ENCODE measurements at places on chromosomes 2 and 18.

GRCh38 chr2:241469746-241470145 is 38.6 kb downstream of the STK25 start:
- DNase-seq = no peak

- DNase-seq = no peak
Measured at GRCh38 chr18:13376298-13376840, 157.8 kb downstream of the LDLRAD4 start.

DNA sequence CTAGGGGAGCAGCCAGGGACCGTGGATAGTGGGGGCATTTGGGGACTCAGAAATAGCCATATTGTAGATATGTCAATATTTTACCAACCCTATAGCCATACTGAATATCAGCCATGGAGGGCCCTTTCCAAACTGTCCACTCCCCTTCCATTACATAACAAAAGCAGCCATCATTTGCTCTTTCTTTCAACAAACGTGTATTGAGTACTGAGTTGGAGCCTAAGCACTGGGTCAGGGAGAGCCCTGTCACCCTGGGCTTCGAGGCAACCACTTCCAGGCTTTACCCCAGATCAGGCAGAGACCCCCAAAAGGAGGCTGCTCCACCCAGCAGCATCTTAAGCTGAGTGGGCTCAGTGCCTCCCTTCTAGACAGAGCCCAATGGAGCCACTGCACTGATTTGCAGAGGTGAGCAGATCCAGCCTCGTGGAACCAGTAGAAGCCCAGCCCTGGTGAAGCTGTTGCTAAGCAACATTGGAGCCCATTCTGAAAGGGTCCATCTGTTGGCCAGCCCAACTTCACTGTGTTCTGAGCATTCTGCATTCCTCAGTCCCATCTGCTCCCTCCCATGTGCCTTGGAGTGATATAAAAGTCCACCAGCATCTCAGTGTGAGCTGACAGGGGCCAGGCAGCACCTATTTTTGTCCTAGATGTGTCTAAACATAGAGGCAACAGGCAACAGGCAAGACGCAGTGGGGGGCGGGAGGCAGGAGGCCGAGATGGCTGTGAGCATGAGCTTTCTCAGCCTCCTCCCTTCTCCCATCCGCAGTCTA is 112.1 kb downstream of the PLB1 start:
- no peak for DNase-seq

DNA sequence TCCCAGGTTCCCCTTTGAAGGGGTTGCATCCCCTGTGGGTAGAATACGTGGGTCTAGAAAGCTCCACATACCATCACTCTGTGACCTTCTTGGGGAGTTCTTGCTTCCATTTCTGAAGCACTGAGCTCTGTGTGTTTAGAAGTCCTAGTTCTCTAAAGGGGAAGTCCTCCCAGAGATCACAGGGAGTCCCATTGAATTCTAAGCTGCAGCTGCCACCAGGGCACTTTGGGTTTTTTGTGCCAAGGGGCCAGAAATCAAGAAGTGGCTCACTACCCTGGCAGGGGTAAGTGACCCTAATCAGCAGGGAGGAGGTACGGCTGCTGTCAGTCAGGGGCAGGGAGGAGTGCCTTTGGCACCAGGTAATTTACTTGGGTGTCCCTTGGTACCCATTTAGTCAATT is 70.9 kb downstream of the EHD3 start:
- no peak for DNase-seq

DNA sequence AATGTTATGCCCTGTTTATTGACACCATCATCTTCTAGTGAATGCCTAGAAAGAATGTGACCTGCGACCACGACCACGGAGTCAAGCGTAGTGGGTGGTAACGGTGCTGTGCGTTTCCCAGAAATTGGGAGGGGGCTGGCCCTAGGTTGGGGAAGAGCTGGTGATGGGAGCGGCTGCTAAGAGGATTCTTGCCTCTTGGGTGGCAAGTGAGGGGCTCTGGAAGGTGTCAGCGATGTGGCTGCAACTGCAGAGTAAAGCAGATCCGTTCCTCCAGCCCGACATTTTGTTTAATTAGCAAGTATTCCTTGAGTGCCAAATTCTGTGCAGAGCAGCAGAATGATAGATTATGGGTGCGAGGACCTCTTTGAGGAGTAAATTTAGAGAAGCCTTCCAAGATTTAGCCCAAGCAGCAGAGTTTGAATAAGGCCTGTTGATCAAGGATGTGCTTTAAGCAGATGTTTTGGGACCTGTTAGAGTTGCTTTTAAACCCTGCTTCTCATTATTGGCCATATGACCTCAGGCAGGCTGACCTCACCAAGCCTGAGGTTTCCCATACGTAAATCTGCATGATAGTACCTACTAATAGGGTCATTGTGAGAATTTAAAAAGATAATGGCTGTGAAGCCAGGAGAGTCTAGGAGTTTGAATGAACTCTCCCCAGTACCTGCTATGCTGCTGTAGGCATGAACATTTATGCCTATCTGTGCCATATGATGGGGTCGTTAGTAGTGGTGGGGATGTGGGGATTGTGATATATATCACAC is 287.7 kb downstream of the PTGR3 start:
- no peak for DNase-seq

- DNase-seq = peak; percentile 88
Measured at GRCh38 chr2:96536445-96537065, at the start of gene ARID5A. Gene ARID5A (plus strand): TSS chr2:96536752. CDS start chr2:96536827, 75 bp downstream.

DNA sequence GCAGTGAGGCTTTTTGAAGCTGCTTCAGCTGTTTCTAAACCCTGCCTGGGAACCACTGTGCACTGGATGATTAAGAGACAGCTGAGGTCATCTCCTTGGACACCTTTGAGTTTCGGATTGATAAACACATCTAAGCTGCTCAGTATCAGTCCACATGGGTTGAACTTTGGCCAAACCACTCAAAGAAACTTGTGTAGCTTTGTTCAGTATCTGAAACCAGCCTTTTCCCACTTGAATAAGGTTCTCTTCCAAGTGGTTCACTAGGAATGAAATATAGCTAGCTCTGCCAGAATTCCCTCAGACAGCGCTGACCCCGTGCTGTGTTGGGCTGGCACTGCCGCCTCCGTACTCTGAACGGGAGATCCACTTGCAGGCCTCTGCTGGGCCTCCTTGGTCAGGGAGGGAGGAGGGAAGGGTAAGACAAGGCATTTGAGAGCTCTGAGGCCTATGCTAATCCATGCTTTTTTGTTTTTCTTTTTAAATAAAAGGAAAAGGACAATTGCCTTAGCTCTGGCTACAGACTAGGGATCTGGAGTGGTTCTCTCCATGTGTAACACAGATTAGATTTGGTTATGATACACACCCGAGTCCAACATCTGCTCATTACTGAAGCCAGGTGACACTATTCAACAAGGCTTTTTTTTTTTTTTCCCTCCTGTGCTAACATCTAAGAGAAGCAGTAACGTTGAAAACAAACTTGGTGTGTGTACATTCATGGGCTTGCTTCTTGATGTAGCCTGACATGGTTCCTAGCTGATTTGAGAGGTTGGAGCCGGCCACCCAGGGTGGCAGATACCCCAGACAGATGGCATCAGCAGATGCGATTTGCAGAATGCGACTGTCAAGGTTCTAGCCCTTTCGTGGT is 67.7 kb downstream of the NCK2 start:
- peak; percentile 50 for DNase-seq

GRCh38 chr2:128950758-128951157 is 632.1 kb upstream of the HS6ST1 start:
- DNase-seq = no peak

DNA sequence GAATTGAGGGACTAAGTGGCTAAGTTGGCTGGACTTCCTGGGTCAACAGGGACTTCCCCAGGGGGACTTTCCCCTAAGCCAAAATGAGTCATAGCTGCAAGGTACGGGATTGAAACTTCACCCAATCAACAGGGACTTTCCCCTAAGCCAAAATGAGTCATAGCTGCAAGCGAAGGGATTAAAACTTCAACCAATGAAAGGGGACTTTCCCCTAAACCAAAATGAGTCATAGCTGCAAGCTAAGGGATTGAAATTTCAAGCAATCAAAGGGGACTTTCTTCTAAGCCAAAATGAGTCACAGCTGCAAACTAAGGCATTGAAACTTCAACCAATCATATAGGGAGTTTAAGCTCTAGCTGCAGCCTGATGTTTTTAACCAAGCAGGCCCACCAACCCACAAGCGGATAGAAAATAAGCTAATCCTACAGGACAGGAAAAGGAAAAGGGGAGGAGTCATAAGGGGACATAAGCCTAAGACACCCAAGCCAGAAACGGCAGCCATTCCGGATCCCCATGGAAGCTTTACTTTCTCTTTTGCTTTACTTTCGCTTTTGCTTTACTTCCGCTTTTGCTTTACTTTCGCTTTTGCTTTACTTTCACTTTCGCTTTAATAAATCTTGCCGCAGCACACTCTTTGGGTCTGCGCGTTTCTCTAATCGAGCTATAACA is 1375.4 kb upstream of the CELF4 start:
- peak; percentile 64 for DNase-seq

GRCh38 chr2:157305723-157306110 is 19.9 kb downstream of the ERMN start:
- DNase-seq = no peak

GRCh38 chr2:222479859-222480258 is 55.5 kb downstream of the SGPP2 start:
- no peak for DNase-seq

DNA sequence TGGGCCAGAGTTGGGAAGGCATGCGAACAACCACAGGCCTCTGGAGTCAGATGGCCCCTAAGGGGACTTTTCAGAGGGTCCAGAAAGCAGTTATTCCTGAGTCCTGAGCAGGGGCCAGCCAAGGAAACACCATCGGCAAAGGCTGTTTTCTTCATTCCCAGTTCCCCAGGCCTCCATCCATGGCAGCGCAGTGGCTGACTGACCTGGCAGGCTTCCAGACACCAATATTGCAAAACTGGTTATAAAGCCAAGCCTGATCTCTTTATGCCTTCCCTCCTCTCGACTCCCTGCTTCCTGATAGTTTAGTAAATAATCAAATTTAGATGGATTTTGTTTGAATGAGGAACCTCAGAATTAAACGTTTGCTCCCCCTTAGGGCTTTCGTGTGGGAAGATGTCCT is 133.4 kb upstream of the ITGA6 start:
- peak; percentile 59 for DNase-seq

DNA sequence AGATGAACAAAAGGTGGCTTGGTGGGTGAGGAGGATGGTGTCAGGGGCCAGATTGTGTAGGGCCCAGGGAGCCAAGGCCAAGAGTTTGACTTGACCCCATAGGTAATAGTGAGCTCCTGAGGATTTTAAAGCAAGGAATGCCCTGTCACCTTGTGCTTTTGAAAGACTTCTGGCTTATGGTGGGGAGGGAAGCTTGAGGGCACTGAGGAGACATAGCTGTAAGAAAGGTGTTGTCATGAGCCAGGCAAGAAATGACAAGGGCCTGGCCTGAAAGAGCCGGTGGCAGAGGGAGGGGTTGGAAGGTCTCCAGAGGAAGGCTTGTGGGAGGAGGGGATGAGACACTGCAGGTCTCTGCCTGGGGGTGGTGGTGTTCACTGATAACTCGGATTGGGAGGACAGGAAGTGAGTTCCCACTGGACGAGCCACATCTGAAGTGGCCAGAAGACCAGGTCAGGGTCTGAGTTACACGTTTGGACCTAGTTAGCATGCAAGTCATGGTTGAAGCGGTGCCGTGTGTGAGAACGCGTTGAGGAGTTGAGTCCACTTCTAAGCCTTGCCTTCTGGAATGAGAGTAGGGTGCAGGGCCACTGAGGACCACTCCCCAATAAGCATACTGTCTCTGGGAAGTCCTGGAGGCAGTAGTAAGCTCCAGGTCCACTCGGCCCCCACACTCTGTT is 64.3 kb downstream of the TET3 start:
- DNase-seq = no peak

DNA sequence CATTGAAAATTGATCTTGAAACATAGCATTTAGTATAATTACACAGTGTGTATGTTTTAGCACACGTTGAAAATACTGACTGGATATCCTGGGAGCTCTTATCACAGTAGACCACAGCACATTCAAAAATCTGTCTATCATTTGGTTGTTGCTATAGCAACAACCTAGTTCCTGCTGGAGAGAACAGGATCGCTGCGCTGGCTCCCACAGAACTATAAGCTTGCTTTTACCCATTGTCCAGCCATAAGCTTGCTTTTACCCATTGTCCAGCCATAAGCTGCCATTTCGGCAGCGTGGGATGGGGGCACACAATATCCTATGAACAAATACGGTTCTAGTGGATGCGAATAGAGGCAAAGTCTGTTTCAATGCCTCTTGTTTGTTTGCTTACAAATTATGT is 70.4 kb upstream of the ST6GAL2 start:
- DNase-seq = no peak

DNA sequence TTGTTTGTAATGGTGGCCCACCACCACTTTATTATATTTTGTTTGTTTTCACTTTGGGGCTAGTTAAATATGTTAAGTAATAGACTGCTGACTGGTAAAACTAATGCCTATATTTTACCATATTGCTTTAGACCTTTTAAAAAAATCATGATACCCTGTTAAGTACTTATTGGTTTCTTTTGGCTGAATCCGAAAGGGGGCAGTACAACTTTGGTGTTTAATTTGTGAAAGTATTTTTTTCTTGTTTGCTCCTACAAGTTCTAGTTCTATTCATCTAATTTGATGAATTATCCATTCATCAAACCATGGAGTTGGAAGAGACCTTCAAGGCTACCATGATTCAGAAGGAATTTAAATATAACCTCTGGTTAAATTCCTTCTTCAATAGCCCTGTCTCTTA is 147.0 kb downstream of the MBD5 start:
- DNase-seq = no peak

GRCh38 chr18:8856212-8856611 is 150.9 kb downstream of the MTCL1 start:
- no peak for DNase-seq

DNA sequence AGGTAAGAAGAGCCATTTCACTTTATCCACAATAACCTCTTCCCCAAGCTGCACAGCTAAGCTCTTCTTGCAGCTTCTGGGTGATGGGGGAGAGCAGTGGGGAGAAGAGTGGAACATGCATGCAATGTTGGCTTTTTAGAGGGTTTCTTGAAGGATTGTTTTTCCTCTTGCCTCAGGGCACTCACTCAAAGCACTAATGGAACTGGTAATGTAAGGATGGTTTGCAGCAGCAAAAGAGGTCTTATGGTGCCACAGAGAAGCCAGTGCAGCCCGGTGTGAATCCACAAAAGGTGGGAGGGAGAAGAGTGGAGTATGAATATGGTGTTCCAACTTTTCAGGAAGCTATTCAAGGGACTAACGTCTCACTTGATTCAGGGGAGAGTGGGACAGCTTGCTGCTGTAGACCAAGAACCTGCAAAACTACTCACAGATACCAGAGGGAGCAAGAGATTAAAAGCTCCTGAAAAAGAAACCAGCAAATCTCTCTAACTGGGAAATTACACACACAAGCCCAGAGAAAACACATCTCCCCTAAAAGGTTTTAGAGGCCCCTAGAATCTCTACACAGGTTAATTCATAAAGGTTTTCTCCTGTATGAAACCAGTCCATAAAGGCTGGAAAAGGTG is 116.4 kb downstream of the CHN1 start:
- no peak for DNase-seq

- peak; percentile 15 for DNase-seq
Measured at GRCh38 chr2:117771969-117772630, 42.4 kb upstream of the DDX18 start.
